NCI-H2081 (cell line): ENCODE measurements at places on chromosomes 2 and 18.
A peak's percentile ranks its signal among the peaks of the same experiment; 100 is the strongest.

DNA sequence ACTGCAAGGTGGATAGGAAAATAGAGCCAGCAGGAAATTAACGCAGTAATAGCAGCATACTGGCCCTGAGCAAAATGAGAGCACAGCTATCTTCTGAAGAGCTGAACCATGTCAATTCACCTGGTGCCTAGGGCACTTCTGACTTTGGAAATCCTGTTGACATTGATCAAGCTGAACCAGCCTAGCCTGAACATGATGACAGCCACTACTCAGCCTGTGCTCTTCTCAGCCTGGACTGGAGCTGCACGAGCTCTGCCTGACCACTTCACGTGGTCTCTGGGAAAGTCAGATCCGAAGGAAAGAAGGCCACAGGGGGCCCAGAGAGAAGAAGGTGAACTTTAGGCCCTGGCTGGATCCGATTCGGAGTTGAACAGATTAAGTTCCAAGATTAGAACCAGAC lies 421.9 kb downstream of the LPIN1 start:
- no peak for DNase-seq

GRCh38 chr2:30105556-30105955 lies 41.3 kb upstream of the YPEL5 start:
- DNase-seq = no peak

GRCh38 chr2:6362671-6363450 lies 502.8 kb downstream of the CMPK2 start:
- DNase-seq = no peak

- DNase-seq = no peak
Measured at GRCh38 chr2:42876326-42876751, 84.0 kb upstream of the HAAO start.

DNA sequence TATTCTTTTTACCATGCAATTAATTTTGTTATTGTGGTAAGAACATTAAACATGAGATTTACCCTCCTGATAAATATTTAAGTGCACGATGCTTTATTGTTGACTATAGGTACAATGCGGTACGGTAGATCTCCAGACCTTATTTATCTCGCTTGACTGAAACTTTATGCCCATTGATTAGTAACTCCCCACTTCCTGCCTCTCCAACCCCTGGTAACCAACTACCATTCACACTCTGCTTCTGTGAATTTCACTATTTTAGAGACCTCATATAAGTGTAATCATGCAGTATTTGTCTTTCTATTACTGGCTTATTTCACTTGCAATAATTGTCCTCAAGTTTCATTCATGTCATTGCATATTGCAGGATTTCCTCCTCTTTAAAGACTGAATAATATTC lies 195.7 kb upstream of the ID2 start:
- no peak for DNase-seq

DNA sequence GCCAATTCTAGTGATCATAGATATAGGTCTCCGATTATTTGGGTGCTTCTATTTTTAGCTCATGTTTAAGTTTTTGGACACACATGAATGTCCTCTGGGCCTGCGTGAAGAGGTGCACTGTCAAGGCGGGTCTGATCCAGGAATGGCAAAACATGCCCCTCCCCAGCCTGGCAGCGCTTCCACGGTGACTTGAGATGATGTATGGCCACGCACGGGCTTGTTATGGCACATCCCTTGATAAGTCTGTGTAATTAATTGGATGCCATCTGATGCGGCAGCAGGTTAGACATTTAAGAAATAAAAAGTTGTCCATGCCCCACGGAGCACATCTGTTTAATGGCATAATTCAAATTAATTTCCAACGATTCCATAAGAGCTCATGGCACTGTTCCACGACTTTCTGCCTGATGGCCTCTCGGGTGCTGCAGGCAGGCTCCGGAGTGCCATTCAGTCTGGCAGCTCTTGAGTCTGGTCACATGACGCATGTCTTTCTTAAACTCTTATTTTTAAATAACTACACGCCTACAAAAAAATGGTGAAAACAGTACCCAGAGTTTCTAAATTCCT lies 151.4 kb downstream of the ACKR3 start:
- no peak for DNase-seq

DNA sequence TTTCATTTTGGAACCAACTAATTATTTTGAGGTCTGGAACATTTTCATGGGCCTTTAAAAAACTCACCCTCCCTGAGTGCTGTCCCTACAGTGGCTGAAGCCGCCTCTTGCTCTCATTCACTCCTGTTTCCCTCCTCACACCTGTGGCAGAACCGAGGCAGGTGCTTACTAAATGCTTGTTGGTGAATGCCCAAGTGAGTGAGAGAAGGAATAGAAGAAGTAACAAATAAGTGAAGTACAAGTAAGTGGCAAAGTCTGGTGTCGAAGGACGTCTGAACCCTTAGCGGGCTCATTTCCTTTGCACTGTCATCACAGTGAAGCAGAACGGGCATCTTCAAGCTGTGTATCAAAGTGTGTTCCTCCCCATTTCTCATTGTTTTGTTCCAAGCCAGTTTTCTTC lies 135.2 kb downstream of the RHBDD1 start:
- no peak for DNase-seq

DNA sequence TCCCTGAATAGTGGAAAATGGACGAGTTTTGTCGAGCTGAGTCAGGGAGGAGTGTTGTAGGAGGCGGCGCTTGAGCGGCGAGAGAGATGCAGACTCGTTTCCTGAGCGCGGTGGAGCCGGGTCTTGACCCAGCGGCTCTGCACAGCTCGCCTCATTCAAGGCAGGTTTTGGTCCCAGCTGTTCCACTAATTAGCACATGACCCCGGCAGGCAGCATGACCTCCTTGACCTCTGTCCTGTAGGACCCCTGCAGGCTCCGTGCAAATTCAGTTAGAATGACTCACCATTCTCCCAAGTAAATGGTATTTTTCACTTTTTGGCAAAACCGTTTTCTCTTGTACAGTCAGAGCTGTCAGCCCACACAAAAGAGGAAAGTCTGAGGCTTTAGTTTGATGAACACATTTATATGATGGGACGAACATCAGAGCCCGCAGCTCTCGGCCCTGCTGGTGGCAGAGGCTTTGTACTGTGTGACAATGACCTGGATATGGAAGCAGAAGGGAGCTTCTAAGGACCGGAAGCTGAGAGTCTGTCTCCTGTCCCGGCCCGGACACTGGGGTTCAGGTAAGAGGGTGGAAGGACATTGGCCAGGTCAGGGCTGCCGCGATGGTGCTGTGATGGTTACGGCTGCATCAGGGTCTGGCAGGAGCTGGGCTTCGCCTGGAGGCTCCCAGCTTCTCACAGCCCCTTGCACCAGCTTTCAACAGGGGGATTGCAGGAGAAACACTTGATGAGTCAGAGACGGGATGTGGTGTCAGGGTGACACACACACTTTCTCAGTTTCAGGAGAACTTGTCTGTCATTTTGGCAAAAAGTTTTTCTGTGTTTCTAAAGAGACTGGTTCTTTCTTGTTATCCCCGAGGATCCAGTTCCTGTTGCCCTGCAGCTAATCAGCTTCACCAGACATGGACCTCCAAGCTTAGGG lies 29.9 kb upstream of the ALKAL2 start:
- no peak for DNase-seq

DNA sequence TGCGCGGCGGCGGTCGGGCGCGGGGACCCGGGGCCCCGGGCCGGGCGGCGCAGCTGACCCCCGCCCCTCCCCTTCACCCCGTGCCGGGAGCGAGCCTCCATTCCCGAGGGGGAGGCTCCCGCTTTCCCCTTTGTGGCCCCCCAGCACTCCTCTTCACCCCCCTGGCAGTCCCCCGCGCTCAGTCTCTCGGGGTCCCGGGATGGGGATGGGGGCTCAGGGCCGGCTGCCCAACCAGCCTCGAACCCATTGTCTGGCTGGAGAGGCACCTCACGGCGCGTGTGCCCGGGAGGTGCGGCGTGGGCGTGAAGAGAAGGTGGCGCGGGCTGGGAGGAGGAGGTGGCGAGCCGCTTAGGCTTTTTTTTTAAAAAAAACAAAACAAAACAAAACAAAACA lies 748 bp downstream of the FMNL2 start:
- no peak for DNase-seq

DNA sequence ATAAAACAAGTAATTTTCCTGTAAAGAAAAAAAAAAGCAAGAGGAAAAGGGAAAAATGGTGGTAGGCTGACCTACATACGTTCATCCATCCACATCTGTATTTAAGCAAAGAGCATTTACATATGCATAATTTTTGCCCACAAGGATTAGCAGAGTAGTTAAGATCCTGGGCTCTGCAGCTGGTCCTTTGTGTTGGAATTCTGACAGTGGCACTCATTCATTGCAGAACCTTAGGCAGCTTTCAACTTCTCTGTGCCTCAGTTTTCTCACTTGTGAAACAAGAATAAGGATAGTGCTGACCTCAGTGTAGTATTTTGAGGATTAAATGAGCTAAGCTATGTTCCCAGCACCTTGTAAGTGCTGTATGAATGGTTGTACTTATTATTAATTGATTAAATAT lies 211.3 kb downstream of the ARL4C start:
- DNase-seq = no peak

- DNase-seq = no peak
Measured at GRCh38 chr2:219225350-219225749, 4.1 kb downstream of the ATG9A start.

DNA sequence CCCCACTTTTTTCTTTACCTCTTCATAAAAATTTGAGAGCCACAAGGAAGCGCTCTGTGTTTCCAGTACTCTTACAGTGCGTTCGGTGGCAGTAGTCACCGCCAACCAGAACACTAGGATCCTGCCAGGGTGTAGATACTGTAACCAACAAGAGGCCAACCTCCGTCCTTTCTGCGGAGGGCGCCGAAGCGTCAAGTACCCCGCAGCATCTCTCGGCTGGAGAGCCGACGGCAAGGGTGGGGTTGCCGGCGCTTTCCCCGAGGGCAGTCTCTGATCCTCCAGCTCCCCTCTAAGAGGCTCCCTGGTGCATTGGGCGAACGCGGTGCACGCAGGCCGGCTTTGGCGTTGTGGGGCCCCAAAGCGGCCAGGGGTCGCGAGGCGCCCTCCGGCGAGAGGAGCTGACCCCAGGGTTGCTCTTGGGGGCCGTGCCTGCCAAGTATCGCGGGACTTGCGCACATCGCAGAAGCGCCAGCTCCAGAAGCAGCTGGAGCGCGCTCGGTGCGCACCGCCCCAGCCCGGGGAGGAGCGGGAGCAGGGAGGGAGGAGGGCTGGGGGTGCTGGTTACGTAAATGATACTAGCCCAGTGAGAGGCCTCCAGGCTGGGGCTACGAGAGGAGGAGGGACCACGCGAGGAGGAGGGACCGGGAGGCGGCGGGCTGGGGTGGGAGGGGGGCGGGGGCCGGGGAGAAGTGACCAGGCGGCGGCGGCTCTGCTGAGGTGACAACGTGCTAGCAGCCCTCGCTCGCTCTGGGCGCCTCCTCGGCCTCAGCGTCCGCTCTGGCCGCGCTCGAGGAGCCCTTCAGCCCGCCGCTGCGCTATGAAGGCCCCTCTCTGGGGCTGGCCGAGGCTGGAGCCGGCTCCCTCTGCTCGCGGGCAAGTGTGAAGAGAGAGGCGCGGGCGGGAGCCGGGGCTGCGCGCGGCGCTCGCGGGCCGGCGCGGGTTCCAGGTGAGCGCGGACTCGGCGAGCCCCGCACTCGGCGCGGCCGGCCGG lies at the start of gene GALNT13:
Gene GALNT13 (plus strand): TSS at position 692 of the 991 bp plus-strand sequence.
- peak; percentile 96 for DNase-seq

- DNase-seq = no peak
Measured at GRCh38 chr18:57023275-57023882, 123.5 kb upstream of the BOD1L2 start.
